ENCODE measurements at places on chromosomes 11 and 22.

DNA sequence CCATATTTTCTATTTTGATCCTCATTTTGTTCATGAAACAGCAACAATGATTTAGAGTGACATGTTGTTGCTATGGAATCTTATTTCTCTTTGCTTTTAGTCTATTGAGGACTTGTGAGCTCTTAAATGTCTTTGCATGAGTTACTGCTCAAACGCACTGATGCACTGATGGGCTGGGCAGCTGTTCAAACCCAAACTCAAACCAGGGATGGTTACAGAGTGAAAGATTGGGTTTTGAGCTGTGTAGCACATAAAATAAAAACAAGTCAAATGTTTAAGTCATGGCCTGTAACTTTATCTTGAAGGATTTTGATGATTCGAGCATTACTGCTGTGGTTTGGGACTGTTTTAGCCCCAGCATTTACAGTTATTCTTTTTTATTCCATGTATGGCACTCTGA, 20.1 kb upstream of the NCAM1 start:
- DNase-seq: no peak

- no peak for DNase-seq
These were observed 35.9 kb downstream of the APOL3 start for GRCh38 chr22:36124666-36125065.

DNA sequence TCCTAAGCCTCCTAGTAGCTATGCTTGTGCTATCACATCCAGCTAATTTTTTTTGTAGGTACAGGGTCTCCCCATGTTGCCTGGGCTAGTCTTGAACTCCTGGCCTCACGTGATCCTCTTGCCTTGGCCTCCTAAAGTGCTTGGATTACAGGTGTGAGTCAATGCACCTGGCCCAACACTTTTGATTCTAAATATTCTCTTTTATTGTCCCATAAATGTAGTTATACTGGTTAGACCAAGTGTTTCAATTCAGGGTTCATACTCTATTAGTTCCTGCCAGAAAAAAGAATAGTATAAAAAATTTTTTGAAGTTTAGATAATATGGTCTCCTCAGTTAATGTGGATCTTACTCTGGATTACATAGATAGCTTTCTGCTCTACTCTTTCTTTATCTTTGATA, 6.7 kb upstream of the PTH start:
- no peak for DNase-seq

- DNase-seq: peak; percentile 44
These were observed 20.8 kb upstream of the DLAT start for GRCh38 chr11:112004389-112004788.

- no peak for DNase-seq
These were observed 1.0 kb downstream of the ZBTB16 start for GRCh38 chr11:114060392-114061047.

DNA sequence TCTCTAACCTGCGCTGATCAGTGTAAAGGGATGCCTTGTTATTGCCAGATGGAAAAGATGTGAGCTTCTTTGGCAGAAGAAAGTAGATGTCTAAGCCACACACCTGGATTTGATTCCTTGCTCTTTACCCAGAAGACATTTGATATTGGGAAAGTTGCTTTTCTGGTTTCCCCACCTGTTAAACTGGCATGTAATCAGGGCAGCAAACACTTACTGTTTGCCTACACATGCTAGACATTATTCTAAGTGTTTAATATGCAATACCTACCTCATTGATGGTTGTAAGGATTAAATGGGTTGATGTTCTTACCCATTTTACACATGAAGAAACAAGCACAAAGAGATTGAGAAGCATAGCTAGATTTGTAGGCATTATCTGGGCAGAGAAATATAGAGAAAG, 16.6 kb downstream of the ASRGL1 start:
- DNase-seq: no peak

GRCh38 chr11:44839458-44840084, 111.1 kb downstream of the TP53I11 start:
- no peak for DNase-seq

- DNase-seq: no peak
These were observed 2084.3 kb downstream of the LRRC4C start for GRCh38 chr11:39374963-39375698.

DNA sequence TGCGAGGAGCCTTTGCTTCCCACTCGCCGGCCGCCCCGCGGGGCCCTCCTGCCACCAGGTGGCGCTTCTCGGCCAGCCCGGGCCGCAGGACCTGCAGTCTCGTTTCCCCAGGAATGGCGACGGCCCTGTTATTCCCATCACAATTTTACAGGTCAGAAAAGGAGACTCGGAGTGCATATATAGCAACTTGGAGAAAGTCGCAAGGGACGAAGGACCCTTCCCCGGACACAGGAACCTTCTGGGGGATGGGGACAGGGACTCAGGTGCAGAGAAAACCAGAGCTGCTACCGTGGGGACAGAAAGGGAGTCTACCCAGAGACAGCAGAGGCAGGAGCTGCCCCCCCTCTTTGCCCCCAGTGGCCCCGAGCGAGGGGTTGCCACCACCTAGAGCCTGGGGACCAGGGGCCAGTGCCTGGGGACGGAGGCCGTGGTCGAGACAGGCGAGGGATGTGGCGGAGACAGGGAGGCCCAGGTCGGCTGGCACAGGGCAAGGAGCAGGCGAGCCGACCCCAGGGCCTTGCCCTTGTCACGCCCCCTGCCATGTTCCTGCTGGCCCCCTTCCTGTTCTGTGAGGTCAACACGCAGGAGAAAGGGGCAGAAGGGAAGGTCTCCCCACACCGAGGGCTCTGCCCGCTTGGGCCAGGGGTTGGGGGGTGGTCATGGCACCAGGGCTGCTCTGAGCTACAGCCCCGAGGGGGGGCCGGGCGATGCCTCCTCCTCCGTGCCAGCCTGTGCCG, 3.5 kb upstream of the KRTAP5-6 start:
- peak; percentile 60 for DNase-seq

- DNase-seq: no peak
These were observed 231.2 kb downstream of the TBC1D22A start for GRCh38 chr22:46993633-46994032.

DNA sequence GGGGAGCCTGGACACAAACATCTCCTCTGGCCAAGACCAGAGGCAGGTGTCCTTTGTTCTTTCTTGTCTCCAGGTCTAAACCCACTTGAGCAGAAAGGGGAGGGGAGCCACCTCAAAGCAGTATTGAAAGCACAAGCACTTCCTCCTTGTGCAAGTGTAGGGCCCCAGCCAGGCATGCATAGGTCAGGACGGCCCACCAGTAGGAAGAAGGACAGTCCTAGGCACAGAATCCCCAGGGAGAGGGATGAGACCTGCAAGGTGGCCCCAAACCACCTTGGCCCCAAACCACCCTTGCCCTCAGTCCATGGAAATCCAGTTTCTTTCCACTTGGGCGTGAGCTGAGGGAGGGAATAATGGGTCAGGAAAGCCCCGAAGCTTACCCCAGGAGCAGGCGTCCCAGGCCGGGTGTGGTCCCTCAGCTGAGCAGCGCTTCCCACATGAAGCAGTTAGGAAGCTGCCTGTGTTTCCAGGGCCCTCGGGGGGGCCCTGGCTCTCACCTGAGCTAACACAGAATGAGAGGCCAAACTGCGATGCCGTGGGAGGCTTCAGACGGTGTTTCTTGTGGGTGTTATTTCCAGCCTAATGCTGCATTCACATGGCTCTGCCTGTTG, 20.4 kb upstream of the IGSF9B start:
- DNase-seq: no peak

GRCh38 chr11:17992916-17993315, 19.9 kb downstream of the SERGEF start:
- DNase-seq: no peak

DNA sequence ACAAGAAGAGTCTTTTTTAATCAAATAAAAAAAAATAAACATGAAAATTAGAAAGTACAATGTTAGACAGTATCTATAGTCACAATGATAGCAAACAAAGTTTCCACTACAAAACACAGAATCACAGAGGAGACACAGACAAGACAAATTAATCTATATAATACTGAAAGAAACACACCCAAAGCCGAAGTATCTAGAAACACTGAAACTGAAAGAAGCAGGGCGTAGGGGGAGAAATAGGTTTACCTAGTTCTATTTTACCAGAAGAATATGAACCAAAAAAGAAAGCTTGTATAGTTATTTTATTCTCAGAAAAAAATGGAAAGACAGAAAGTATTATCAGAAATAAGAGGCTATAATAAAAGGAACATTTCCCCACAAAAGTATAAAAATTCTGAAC, 27.1 kb upstream of the NUP50 start:
- no peak for DNase-seq

- DNase-seq: no peak
These were observed 7.3 kb downstream of the TOP3B start for GRCh38 chr22:21975273-21975672.

DNA sequence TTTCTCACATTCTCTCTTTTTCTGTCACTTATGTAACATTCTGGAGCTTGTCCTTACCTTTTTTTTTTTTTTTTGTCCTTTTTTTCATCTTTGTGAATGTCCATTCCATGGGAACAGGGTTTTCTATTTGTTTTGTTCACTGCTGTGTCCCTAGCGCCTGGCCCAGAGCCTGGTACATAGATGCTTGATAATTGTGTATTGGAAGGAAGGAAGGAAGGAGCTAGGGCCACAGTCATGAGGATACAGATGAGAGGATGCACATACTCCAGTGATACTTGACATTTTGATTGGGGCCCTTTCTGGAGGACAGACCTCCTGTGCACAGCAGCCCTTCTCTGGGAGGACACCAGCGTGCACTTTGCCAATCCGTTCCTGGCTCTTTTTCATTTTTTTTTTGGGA, 68.9 kb downstream of the KIAA1671 start:
- DNase-seq: no peak

DNA sequence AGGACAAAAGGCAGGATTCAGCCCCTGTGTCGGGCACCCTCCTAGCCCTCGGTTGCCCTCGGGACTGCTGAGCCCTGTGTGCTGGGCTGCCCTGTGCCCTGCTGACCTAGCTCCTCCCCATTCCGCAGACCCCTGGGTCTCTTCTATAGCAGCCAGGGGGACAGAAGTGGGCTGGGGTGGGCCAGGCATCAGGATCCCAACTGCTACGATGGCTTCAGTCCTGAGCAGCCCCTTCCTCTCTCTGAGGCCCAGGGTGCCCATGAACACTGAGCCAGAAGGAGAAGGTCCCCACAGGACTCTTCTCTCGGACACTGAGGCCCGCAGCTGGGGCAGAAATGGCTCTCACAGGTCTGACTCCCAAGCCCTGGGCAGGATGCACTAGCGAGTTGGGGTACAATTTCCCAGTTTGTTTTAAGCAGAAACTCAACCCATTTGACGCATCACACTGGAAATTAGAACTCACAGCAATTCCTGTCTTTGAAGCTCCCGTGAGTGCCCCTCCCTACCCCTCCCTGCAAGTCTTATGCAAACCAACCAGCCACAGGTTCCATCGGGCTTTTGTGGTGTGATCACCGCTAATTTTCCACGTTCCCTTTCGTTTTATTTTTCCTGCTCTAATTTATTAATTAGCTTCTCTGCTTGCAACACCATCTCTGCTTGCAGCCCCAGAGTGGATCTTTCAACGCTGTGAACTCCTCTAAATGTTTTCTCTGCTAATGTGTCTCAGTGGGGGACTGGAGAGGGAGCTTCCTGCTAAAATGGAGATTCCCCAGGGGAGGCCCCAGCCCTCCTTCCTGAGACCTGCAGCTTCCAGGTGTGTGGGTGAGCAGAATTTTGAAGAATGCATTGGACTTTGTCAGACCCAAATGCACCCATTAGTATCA, 56.7 kb downstream of the PHF21B start:
- no peak for DNase-seq

GRCh38 chr22:43888740-43889139, 3.1 kb downstream of the PNPLA5 start:
- no peak for DNase-seq

DNA sequence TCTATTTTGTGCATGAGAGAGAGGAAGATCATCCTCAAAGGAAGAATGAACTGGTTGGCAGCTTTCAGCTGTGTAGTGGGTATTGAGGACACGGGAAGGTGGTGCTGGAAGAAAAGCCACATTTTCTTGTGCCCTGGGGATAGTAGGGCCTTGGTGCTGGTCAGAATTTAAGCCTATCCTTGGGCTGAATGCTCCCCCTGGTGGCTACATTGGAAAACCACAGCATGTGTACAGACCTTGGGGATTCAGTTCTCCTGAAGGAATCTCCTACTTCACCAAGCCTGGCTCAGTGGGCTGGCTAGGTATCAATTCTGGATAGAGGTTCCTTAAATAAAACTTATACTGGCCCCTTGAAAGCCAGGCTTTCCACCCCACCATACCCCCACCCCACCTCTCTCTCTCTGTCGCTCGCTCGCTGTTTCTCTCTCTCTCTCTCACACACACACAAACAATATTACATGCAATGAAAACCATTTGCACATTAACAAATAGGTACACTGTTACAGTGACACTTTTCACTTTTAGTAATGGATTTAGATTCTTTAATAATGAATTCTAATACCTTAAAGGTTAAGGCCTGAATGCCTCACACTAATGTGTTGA, 2.8 kb upstream of the OR51M1 start:
- peak; percentile 8 for DNase-seq

DNA sequence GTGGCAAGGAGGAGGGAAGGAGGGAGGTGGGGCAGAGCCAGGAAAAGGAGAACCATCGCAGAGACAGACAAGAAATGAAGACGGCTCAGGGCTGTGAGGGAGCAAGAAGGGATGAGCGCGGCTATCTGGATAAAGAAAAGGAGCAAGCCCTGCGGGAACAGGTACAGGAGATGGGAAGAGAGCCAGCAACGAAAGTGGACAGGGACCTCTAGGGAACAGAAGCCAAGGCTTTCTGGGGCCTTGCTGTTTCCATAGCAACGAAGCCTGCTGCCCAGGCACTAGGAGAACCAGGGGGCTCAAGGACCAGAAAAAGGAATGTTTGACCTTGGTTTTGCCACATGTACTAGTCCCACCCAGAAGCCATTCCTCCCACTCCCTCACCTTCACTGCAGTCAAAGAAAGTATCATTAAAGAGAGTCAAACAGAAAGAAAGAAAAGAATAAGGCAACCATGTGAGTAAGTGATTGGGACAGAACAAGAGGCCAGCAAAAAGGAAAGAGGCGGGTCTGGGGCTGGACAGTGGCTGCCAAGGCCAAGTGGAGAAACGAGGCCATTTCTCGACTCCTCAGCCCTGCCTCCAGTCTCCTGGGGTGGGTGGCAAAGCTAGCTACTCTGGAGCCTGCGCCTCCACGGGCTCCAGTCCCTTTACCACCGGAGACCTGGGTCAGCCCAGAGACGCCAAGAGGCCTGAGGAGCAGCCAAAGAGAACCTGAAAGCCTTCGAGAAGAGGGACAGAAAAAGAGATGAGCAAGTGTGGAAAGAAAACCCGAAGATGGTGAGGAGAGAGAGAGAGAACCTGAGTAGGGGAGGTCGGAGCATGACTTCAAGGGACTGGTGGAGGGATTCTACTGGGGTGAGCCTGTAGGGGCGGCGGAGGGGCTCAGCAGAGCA, 35.1 kb downstream of the NRXN2 start:
- DNase-seq: no peak

- no peak for DNase-seq
These were observed 27.1 kb upstream of the TOP3B start for GRCh38 chr22:22009661-22010060.

- no peak for DNase-seq
These were observed 45.6 kb downstream of the ANO1 start for GRCh38 chr11:70123711-70124110.

- no peak for DNase-seq
These were observed 1.2 kb upstream of the CCDC117 start for GRCh38 chr22:28771195-28771791.
